ENCODE measurements at places on chromosomes 5 and 9.
A peak's percentile ranks its signal among the peaks of the same experiment; 100 is the strongest.

DNA sequence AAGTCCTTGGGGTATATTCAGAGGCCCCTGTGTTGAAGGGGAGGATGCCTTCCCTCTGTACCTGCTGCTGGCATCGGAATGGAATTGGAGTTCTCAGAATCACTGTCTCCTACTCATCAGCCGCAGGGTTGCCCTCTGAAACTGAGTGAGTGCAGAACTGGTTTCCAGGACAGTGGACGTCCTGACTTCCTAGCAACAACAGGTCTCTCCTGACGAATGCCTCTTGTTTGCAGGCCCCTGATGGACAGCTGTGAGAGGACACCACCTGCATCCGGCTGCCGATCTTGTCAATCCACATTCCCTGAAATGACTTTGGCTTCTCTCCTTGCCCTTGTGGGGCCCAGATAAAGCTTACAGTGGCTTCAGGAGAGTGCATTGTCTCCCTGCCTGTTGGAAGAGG, 274.5 kb downstream of the NSG2 start:
- no peak for DNase-seq

- no peak for DNase-seq
Measured at GRCh38 chr5:139062910-139063663, 135.1 kb downstream of the SIL1 start.

DNA sequence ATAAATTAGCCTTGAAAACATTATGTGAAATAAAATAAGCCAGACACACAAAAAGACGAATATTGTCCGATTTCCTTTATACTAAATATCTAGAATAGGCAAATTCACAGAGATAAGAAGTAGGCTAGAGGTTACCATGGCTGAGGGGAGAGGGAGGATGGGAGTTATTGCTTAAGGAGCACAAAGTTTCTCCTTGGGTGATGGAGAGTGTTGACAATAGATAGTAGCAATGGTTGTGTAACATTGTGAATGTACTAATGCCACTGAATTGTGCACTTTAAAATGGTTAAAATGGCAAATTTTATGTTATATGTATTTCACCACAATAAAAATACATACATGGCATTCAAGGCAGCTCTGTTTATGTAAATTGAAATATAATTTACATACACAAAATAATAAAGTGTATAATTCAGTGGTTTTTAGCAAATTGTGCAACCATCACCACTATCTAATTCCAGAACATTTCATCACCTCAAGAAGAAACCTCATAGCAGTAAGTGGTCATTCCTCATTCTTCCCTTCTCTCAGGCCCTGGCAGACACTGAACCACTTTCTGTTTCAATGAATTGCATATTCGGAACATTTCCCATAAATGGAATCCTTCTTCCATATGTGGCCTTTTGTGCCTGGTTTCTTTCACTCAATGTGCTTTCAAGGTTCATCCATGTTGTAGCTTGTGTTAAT, 59.2 kb downstream of the NDST1 start:
- no peak for DNase-seq

GRCh38 chr5:2847608-2848007, 96.1 kb upstream of the IRX2 start:
- DNase-seq = no peak

GRCh38 chr5:74640450-74640953, at the start of gene ENC1:
ENC1 (minus strand) TSS chr5:74640728; CDS start chr5:74636485, 4,243 bp downstream.
- peak; percentile 90 for DNase-seq

DNA sequence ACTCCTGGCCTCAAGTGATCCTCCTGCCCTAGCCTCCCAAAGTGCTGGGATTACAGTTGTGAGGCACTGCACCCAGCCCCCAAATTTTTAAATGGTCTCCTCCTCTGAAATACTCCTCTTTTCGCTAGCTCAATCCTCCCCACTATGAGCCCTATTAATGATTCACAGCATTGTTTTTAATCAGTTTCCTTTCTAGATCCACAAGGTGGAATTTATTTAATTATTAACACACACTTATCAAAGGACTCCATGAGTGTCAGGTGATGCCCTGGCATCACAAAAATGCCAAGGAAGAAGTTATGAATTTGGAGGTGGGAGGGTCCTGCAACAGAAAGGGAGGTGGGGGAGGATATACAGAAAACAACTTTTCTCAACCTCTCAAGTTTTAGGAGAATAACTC, 806.5 kb downstream of the PRELID2 start:
- DNase-seq = no peak

GRCh38 chr5:101424530-101425175, 521.6 kb upstream of the ST8SIA4 start:
- no peak for DNase-seq

DNA sequence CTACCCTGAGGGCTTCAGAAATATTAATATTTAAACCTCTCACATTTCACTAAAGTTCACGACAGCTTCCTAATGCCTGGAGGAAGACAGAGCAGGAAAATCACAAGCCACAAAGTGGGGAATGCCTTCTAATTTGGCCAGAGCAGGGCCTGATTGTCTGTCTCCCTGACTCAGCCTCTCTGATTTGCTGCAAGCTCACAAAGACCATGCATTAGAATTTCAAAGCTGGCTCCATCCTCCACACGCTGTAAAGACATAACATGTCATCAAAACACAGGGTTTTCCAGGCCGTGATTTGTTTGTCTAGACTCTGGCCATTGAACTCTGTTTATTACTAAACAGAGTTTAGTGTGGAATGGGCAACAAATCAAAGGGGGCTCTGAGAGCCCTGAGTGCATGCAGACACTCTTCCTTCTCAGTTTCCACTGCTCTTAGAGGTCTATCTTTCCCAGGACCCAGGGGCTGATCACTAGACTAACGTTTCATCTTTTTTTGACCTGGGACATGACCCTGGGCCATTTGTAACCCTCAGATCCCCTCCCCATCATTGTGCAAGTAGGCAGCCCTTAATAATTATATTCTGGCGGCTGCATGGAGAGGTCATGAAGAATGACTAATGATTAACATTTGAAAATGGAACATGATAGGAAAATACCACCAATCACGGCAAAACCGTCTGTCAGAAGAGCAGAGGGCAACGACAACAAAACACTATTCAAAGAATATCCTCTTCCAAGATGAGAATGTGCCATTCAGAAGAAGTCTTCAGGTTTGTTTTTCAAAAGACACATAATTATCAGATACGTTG, 140.2 kb downstream of the ENC1 start:
- DNase-seq = no peak

- DNase-seq = no peak
Measured at GRCh38 chr5:116935561-116936162, 361.0 kb upstream of the SEMA6A start.

GRCh38 chr5:174309131-174309795, 263.8 kb downstream of the NSG2 start:
- DNase-seq = no peak

GRCh38 chr9:90855208-90855902, 53.7 kb downstream of the SYK start:
- no peak for DNase-seq

DNA sequence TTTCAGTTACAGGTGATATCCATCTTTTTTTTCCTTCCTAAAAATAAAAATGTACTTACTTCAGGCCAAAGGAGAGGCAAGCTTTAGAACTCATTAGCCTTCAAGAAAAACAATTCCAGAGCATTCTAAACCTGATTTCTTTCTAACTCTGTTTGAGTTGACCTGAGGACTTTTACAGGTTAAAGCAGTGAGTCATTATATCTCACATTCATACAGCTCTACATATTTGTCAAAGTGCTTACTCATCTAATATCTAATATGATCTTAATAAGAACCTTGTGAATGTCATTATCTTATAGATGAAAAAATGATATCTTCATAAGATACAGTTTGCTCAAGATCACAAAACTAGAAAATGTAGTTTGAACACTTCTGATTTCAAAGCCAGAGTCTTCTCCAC, 149.2 kb upstream of the CDKN2B start:
- DNase-seq = no peak

DNA sequence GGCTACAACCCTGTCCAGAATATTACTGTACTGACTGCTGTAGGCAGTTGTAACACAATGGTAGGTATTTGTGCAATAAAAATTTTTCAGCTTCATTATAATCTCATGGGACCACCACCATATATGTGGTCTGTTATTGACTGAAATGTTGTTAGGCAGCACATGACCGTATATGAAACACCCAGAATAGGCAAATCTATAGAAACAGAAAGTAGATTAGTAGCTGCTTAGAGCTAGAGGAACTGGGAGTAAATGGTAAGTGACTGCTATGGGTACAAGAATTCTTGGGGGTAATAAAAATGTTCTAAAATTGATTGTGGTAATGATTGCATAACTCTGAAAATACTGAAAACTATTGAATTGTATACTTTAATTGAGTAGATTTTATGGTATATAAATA, 185.7 kb downstream of the ESM1 start:
- no peak for DNase-seq

- no peak for DNase-seq
Measured at GRCh38 chr9:114423181-114423580, 35.4 kb upstream of the AKNA start.

DNA sequence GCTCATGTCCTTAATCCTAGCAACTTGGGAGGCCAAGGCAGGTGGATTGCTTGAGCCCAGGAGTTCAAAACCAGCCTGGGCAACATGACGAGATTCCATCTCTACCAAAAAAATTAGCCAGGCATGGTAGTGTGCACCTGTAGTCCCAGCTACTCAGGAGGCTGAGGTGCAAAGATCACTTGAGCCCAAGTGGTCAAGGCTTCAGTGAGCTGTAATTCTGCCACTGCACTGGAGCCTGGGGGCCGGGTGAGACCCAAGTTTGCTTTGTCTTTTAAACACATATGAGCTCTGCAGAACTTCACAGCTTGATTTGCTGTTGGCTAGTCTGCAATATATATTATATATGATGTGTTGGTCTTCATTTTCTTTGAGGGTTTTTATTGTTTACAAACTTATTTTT, 89.8 kb downstream of the UBE2R2 start:
- no peak for DNase-seq

DNA sequence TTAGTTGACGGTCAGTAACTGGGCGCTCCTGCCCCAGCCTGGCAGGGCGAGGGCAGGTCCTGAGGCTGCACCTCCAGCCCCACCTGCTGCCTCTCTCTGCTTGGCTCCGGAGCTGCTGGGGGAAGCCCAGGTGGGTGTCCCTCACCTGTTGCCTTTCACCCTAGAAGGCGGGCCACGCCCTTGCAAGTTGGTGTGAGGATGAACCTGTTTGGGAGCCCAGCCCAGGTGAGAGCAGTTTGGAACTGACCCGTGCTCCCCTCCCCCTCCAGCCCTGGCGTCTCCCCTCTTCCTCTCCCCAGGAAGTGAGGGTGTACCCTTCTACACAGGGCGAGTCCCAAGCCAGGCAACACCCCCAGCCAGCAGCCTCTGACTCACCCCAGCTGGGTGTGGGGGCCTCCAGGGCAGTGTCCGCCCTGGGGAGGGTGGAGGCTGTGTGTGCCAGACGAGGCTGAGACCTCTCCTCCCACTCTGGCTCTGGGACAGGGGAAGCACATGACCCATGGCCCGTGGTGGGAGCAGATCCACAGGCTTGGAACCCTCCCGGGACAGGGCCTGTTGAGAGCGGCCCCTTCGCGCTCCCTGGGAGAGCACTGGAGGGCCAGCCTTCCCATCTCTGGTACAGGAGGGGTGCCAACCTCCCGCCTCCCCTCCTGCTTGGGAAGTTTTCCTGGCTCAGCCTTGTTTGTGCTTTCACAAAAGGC, 10.4 kb downstream of the LRRC8A start:
- no peak for DNase-seq

- no peak for DNase-seq
Measured at GRCh38 chr5:40841068-40841805, at the start of gene CARD6. CARD6 (plus strand) TSS chr5:40841367; CDS start chr5:40841383, 16 bp downstream.

DNA sequence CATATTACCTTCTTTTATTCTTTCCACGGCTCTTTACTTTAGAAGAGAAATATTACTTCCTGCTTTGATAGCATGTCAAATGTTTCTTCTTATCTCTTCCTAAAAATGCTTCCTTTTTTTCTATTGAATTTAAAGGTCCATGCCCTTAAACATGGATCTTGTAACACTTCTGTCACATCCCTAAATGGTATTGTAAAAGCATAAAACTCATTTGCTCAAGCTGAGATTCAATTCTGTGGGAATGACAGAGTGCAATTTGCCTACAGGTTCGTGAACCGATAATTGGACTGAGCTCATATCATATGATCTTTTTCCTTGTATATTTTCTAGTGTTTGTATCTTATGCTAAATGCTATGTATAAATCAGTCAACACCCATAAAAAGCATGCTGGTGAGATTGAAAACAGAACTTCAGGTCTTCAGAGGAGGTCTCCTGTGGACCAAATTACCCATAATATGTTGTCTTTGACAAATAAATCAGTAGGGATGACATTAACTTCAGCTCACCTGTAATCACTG, 429.3 kb downstream of the TMEM232 start:
- DNase-seq = no peak

- no peak for DNase-seq
Measured at GRCh38 chr5:98975682-98976407, 47.0 kb upstream of the CHD1 start.

DNA sequence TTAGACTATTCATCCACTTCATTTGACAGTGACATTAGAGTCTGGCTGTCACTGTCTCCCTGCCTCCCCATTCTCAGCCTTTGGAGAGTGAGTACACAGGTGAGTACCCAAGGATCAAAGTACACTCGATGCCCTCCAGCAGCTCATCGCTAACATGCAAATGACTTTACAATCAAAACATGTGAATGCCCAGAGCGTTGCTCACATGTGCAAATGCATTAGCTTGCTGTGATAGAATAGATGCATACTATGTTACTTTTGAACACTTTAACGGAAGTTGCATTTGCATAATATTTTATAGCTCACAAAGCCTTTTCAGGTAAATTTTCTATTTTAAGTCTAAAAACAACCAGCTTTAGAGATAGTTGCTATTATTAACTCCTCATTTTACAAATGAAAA, 107.6 kb downstream of the SYK start:
- DNase-seq = no peak

- DNase-seq = no peak
Measured at GRCh38 chr9:123365881-123366528, 10.0 kb downstream of the CRB2 start.

DNA sequence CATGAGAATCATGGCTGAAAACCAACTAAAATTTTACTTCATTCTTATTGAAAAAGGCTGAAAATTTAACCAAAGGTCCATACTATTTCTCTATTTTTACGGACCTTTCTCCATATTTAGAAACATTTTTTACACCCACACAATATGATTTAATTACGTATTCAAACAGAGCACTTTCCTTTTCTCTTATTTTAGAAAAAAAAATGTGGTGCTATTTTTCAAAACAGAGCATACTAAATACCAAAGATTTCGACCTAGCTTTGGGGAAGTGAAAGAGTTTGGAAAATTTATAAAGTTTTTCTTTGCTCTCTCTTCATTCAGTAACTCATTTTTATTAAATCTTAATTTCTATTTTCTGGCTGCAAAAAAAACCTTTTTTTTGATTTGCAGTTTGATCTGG, 38.1 kb downstream of the RNF145 start:
- DNase-seq = no peak

GRCh38 chr9:99169086-99169485, 52.7 kb downstream of the ALG2 start:
- no peak for DNase-seq

- no peak for DNase-seq
Measured at GRCh38 chr9:72211047-72211446, 61.8 kb downstream of the GDA start.

GRCh38 chr5:75711151-75711550, 6.1 kb downstream of the POC5 start:
- DNase-seq = no peak

Data from NCI-H1436 (cell line).